Epithelial cell of proximal tubule (primary cell): ENCODE measurements at places on chromosomes 2 and 18.

- no peak for DNase-seq
These were observed 393.7 kb upstream of the FANCL start for GRCh38 chr2:58634653-58635370.

DNA sequence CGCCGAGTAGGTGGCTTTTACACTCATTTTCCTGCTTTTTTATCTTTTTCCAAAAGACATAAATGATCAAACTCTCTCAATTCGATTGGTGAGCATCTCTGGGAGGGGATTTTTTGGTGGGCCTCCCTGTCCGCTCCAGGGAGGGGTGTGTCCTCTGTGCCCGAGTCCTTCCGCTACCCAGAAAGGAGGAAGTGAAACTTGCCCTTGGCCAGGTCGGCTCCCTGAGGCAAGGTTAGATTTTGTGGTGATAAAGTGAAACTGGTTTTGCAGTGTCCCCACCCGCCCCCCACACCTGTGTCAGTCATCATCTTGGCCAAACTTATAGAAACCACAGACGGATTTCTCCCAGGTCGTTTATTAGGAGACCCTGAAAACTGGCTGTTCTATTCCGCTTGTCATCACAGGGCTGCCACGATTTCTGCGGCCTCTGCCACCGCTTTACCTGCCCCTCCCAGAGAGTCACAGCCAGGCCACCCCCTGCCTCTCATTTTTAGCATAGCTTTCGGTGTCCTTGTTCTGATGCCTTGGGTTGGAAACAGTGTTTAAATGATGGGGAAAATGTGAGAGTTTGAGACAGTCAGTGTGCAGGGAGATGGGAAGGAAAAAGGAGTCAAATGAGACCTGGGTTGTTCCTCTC lies 93.6 kb downstream of the SH3BP4 start:
- no peak for DNase-seq

GRCh38 chr18:35777039-35777438 lies 195.4 kb upstream of the RMP24 start:
- no peak for DNase-seq

DNA sequence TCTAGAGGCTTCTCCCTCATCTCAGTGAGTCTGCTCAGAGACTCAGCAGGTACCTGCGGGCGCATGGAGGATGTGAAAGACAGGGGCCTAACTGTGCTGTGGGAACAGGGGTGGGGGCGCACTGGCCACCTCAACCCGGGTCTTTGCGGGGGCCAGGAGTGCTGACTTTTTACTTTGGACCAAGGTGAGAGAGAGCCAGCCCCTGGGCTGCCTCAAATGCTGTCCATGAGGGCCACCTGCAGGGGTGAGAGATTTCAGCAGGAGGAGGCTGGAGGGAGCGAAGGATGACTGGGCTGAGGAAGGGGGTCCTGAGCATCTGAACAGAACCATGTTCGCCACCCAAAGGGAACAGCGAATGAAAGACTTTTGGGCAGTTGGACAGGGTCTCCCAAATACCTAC lies 129.4 kb downstream of the TNS1 start:
- no peak for DNase-seq

- no peak for DNase-seq
These were observed 68.8 kb downstream of the MAP4K4 start for GRCh38 chr2:101766337-101766736.

DNA sequence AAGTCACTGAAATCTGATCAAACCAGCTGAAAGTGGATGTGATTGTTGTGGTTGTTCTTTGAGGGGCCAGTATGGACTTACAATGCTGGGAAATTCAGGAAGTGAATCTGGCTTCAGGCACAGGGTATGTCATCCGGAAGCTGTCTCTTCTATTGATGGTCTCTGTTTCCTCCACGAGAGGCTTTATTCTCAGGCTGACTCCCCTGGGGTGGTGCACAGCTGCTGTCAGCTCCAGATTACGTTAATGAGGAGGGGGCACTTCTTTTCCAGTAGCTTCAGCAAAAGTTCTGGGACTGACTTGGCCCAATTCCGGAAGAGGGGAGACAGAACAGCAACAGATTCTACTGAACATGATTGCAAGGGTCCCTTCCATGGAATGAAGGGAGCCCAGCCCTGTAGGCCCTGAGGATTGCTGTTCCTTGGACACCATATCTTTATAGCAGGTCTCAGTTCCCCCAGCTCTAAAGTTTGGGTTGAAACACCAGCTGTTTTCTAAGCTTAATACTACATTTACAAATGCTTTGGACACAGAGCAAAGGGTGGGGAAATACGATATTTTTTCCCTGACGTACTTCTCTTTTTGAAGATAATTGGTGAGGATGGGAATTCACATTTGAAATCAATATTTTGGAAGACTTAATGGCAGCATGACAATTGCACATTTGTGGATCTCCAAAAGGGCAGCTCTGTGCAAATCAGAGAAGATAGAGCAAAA lies 400.9 kb downstream of the TSN start:
- no peak for DNase-seq

- DNase-seq, result no peak
These were observed 42.1 kb upstream of the ERMN start for GRCh38 chr2:157367704-157368103.

DNA sequence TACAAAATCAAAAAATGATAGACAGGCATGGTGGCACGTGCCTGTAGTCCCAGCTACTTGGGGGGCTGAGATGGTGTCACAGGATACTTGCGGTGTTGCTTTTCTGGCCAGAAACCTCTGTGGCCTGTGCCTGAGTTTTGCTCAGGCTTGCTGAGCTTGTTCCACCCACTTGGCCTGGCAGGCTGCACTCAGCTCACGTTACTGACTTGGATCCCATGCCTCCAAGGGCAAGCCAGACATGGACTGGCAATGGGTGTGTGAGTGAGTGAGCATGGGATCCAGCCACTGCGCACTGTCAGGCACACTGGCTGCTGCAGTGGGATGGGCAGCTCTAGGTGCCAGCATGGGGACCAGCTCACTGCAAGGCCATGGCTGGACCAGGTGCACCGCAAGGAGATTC lies 67.9 kb downstream of the NCAPH start:
- DNase-seq, result no peak

DNA sequence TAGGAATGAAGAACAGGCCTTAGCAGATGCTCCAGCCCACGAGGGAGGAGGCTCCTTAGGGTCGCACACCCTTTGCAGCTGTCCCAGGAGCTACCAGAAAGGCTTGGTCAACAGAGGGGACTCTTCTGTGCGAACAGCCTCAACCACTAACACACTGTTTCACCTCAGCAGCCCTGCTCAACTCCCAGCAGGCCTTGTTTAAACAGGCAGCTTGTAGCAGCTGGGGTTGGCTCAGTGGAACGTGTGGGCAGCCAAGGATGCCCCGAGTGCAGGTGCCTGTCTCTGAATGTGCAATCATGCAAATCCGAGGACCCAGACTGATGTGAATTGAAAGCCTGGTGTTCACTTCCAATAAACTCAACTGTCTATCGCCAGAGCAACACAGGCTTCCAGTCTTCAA lies 88.7 kb upstream of the CXCR4 start:
- no peak for DNase-seq

DNA sequence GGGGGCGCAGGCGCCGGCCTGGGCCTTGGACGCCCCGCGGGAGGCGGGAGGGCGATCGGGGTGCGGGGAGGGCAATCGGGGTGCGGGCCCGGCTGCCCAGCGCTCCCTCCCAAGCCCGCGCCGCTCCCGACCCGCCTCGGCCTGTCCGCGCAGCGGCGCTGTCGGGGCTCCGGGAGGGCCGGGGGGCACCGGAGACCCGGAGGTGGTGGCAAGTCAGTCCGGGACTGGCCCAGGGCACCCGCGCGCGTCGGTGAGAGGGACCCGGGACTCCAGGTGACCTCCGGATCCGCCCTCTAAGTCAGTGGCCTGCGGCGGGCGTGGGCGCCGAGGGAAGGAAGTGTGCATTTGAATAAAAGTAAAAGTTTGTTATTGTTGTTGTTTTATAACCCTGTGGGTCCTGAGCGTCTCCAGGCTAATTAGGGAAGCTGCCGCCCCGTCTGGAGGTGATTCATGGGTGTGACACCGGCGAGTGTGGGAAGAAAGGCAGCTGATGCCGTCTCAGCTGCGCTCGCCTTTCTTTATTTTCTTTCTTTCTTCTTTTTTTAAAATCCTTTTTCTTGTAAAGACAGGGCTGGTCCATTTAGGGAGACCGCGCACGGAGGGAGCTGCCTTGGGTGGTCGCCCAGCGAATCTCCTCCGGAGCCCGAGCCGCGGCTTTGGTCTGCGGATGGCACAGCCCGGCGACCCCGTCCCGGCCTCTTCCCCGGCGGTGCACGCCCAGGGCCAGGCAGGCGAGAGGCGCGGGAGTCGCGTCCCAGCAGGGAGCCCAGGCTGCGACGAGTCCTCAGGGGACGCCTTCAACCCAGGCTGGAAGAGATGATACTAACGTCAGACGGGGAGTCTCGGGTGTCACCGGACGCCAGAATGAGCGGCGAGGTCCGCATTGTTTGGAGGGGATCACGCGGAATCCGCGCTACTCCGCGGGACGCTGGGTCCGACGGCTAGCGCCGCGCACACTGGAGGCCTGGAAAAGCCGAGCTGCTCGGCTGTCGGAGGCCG lies 627 bp upstream of the CRACDL start:
- DNase-seq, result no peak

- DNase-seq, result no peak
These were observed 113.8 kb downstream of the THADA start for GRCh38 chr2:43481927-43482542.
